ENCODE measurements at places on chromosomes 11 and 22. TPM values are rescaled to one million over a fixed set of nuclear protein-coding genes. Genes with fewer than 3 reads are reported as not detected.
A peak's percentile ranks its signal among the peaks of the same experiment; 100 is the strongest.

DNA sequence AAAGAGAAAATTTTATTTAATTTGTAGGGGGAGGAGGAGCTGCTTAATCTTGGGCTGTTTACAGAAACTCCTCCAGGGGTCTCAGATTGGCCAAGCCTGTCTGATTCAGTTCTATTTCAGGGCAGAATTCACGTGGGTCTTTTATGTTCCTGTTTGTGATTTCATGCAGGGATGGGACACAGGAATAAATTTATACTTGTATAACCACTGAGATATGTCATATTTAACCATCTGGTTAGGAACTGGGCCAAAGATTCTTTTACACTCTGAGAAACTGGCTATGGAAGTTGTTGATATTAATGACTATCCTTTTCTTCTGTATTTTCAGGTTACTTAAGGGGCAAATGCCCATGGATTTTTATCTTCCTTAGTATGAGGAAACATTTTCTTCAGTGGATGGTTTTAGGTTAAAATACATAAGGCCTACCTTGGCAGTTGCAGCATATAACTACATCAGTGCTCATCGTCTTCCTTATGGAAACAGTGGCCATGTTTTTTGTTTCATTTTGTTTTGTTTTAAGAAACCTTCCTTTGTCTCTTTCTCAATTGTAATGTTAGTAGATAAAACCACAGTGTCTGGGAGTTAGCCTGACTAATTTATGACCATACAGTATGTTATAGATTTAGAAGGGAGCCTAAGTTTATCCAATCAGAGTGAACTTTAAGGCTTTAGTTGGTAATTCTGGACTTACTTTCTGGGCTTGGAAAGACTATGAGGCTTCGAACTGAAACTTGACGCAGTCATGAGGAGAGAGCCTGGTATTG lies 132.4 kb upstream of the ANO3 start:
- DNase-seq = peak; percentile 57
- H3K4me3 ChIP-seq = no peak overlapping the region
- H3K27ac ChIP-seq = no peak overlapping the region
- no peaks in the 10 kb centered on the region for H3K4me1 ChIP-seq
- no peaks in the 10 kb centered on the region for H3K36me3 ChIP-seq

DNA sequence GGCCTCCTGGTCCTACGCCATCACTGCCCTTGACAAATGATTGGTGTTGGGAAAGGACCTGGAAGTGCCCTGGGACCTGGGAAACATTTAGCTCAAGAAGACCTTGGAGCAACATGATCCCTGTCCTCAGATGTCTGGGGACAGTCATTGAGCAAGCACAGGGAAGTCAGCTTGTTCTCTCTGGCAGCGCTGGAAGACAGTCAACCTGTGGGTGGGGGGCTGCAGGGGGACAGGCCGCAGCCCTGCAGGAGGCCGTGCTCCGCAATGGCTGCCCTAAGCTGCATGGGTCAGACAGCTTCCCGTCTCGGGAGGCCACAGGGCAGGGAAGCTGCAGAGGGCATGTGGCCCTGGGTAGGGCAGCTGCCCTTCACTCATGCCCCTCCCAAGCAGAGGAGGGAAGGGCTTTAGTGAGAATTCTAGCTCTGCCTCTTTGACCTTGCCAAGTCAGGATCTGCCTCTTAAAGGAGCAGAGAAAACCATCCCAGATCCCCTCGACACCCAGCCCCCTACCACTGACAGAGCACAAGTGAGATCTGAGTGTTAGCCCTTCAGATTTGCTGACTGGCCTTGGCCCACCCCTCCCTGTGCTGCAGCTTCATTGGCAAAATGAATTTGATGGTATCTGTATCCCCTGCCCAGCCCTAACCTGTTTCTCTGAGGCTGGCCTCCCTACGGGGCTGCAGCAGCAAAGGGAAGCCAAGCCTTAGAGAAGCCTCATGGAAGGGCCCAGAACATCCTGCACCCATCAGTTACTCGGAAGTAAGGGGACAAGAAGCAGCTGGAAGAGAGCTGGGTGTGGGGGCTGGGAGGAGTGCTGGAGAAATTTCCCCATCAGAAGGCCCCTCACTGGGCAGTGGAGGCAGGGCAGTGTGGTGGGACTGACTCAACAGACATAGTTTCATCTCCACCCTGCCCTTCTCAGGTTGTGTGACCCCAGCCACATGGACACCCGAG lies 6.2 kb upstream of the SREBF2 start:
- no peaks in the 10 kb centered on the region for H3K36me3 ChIP-seq
- no peak overlapping the region for H3K4me3 ChIP-seq
- DNase-seq = no peak
- H3K27me3 ChIP-seq = no peaks in the 10 kb centered on the region
- H3K4me1 ChIP-seq = peaks cover 24% of the 10 kb centered on the region

DNA sequence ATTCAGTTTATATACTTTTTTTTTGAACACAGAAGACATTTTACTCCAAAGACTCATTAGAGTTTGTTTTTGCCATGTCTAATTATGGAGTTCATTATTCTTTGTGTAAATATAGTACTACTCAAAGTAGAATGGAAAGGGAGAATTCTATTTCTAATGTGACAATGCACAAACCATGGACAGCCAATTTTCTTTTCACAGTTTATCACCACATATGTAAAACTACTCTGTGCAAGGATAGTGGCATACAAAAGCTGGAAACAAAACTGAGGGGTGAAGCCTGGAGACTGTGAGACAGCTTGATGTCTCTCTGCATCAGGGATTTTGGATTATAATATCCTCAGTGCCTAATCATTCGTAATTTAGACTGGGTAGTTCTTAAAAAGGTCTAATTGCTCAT lies 75.5 kb downstream of the LUZP2 start:
- no peak overlapping the region for H3K27ac ChIP-seq
- no peaks in the 10 kb centered on the region for H3K36me3 ChIP-seq
- no peak for DNase-seq
- H3K4me3 ChIP-seq = no peak overlapping the region
- no peaks in the 10 kb centered on the region for H3K27me3 ChIP-seq

DNA sequence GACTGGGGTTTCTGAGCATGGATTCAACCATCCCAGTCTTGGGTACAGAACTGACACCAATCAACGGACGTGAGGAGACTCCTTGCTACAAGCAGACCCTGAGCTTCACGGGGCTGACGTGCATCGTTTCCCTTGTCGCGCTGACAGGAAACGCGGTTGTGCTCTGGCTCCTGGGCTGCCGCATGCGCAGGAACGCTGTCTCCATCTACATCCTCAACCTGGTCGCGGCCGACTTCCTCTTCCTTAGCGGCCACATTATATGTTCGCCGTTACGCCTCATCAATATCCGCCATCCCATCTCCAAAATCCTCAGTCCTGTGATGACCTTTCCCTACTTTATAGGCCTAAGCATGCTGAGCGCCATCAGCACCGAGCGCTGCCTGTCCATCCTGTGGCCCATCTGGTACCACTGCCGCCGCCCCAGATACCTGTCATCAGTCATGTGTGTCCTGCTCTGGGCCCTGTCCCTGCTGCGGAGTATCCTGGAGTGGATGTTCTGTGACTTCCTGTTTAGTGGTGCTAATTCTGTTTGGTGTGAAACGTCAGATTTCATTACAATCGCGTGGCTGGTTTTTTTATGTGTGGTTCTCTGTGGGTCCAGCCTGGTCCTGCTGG lies 4.9 kb downstream of the MRGPRX3 start:
- no peak overlapping the region for H3K4me3 ChIP-seq
- no peak for DNase-seq
- no peaks in the 10 kb centered on the region for H3K4me1 ChIP-seq
- no peaks in the 10 kb centered on the region for H3K27me3 ChIP-seq
- no peaks in the 10 kb centered on the region for H3K36me3 ChIP-seq

DNA sequence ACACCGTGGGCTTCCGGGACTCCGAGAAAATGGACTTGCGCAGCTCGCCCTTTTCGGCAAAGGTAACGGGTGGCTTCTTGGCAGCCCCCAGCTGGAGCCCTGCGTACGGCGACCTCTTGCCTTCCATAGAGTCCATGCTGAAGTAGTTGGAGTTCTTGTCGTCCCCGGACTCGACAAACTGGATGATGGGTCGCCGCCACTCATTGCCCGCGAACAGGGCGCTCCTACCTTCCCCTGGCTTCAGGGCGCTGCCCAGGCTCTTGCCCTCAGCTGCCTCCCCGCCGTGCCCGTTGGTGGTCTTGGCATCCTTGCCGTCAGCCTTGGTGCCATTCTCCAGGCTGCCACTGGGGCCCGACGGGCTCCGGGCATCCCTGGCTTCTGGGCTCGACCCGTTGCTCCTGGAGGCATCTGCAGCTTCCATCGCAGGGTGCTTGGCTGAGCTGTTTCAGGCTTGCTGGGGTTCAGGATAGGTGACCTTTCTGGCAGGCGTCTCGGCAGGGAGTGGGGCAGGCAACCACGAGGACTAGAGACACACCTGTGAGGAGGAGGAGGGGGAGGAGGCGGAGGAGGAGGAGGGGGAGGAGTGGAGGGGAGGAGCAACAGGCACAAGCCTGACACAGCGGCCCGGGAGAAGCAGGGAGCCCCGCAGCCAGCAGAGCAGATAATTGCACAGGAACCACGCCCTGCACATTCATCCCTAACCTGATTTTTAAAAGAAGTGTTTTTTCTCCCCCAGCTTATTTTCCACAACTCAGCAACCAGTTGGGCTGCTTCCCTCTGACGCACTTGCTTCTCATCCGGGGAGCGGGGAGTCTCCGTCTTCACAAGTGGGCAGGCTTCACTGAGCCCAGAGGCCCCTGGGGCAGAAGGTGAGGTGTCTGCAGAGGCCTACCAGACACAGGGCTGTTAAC lies at the start of gene TRIM29:
Gene TRIM29, minus strand, starts transcription at position 503 of the 911 bp plus-strand sequence. Its CDS starts 82 bp downstream, at position 421.
- DNase-seq = no peak
- H3K4me1 ChIP-seq = no peaks in the 10 kb centered on the region
- peaks cover 18% of the 10 kb centered on the region for H3K27me3 ChIP-seq
- H3K4me3 ChIP-seq = no peak within 1 kb of the TSS
- H3K36me3 ChIP-seq = no peaks in the 10 kb centered on the region

GRCh38 chr11:108592591-108593213 lies 866 bp downstream of the EXPH5 start:
- H3K4me3 ChIP-seq = peak overlapping the region; percentile 78
- H3K27me3 ChIP-seq = peaks cover 17% of the 10 kb centered on the region
- peaks cover 4% of the 10 kb centered on the region for H3K4me1 ChIP-seq
- DNase-seq = no peak
- no peaks in the 10 kb centered on the region for H3K36me3 ChIP-seq
- H3K27ac ChIP-seq = no peak overlapping the region

- no peaks in the 10 kb centered on the region for H3K4me1 ChIP-seq
- no peak overlapping the region for H3K27ac ChIP-seq
- H3K4me3 ChIP-seq = no peak overlapping the region
Measured at GRCh38 chr11:86214710-86215109, 29.8 kb upstream of the EED start.

GRCh38 chr22:38872831-38873248 lies 824 bp upstream of the CBX6 start:
- H3K4me1 ChIP-seq = peaks cover 10% of the 10 kb centered on the region
- peaks cover 15% of the 10 kb centered on the region for H3K27me3 ChIP-seq
- H3K27ac ChIP-seq = peak overlapping the region; percentile 27

GRCh38 chr22:43216738-43217137 lies 29.8 kb upstream of the TTLL12 start:
- no peak for DNase-seq
- no peak overlapping the region for H3K27ac ChIP-seq
- no peaks in the 10 kb centered on the region for H3K36me3 ChIP-seq
- peaks cover 2% of the 10 kb centered on the region for H3K27me3 ChIP-seq

- H3K4me1 ChIP-seq = no peaks in the 10 kb centered on the region
- no peaks in the 10 kb centered on the region for H3K27me3 ChIP-seq
- H3K27ac ChIP-seq = no peak overlapping the region
- H3K4me3 ChIP-seq = no peak overlapping the region
- no peaks in the 10 kb centered on the region for H3K36me3 ChIP-seq
Measured at GRCh38 chr11:74485868-74486267, 7.7 kb downstream of the LIPT2 start.

DNA sequence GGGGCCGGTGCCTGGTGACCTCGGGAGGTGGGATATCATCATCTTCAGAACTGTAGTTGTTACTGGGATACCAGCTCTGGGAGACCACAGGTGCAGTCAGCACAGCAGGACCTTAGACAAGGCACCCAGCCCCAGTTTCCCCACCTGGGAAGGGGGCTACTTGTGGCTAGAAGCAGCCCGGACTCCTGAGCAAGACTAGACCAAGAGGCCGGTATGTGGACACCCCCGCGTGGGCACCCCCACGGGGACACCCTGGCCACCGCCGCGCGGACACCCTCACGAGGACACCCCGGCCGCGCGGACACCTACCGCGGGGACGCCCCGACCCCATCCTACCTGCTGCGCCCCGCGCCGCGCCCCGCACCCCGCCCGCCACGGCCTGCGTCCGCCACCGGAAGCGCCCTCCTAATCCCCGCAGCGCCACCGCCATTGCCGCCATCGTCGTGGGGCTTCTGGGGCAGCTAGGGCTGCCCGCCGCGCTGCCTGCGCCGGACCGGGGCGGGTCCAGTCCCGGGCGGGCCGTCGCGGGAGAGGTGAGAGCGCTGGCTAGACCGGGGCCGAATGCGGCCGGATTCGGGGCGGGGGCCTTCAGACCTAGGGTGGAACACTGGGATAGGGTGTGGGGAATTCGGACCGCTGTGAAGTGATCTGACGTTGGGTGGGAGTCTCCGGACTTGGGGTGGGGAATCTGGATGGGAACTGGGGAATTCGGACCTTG lies at the start of the genes COMT and TXNRD2:
Gene COMT, plus strand, starts transcription at position 408 of the 718 bp plus-strand sequence. CDS start 20,755 bp downstream, outside the sequence.
Gene TXNRD2, minus strand, starts transcription at position 454 of the 718 bp plus-strand sequence. Its CDS starts 15 bp downstream, at position 439.
- H3K4me3 ChIP-seq = peak within 1 kb of the TSS; percentile 70
- DNase-seq = no peak
- no peaks in the 10 kb centered on the region for H3K27me3 ChIP-seq
- H3K36me3 ChIP-seq = no peaks in the 10 kb centered on the region
- peak within 1 kb of the TSS; percentile 98 for H3K27ac ChIP-seq
- peaks cover 29% of the 10 kb centered on the region for H3K4me1 ChIP-seq

GRCh38 chr11:47899801-47900200 lies 51.7 kb upstream of the NUP160 start:
- H3K36me3 ChIP-seq = no peaks in the 10 kb centered on the region
- H3K27me3 ChIP-seq = no peaks in the 10 kb centered on the region
- H3K27ac ChIP-seq = no peak overlapping the region
- no peak for DNase-seq
- no peak overlapping the region for H3K4me3 ChIP-seq
- H3K4me1 ChIP-seq = no peaks in the 10 kb centered on the region

DNA sequence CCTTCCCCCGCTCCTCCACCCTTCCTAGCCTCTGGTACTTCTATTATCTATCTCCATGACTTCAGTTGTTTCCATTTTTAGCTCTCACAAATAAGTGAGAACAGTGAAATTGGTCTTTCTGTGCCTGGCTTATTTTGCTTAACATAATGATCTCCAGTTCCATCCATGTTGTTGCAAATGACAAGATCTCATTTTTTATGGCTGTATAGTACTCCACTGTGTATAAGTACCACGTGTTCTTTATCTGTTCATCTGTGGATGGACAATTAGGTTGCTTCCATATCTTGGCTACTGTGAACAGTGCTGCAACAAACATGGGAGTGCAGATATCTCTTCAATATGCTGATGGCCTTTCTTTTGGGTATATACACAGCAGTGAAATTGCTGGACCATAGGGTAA lies 6.9 kb upstream of the ABCC8 start:
- DNase-seq = no peak
- no peak overlapping the region for H3K27ac ChIP-seq
- H3K4me3 ChIP-seq = no peak overlapping the region
- peaks cover 9% of the 10 kb centered on the region for H3K27me3 ChIP-seq

GRCh38 chr11:4547416-4547815 lies 2.4 kb downstream of the OR52M1 start:
- H3K27ac ChIP-seq = no peak overlapping the region
- no peaks in the 10 kb centered on the region for H3K4me1 ChIP-seq
- no peak overlapping the region for H3K4me3 ChIP-seq
- DNase-seq = no peak
- H3K27me3 ChIP-seq = no peaks in the 10 kb centered on the region

NDUFS8 gene
- 170 TPM for total RNA-seq

RFPL1 gene
- not detected for total RNA-seq
